ENCODE measurements at places on chromosomes 7 and 10. TPM values are rescaled to one million over a fixed set of nuclear protein-coding genes. Genes with fewer than 3 reads are reported as not detected.

DNA sequence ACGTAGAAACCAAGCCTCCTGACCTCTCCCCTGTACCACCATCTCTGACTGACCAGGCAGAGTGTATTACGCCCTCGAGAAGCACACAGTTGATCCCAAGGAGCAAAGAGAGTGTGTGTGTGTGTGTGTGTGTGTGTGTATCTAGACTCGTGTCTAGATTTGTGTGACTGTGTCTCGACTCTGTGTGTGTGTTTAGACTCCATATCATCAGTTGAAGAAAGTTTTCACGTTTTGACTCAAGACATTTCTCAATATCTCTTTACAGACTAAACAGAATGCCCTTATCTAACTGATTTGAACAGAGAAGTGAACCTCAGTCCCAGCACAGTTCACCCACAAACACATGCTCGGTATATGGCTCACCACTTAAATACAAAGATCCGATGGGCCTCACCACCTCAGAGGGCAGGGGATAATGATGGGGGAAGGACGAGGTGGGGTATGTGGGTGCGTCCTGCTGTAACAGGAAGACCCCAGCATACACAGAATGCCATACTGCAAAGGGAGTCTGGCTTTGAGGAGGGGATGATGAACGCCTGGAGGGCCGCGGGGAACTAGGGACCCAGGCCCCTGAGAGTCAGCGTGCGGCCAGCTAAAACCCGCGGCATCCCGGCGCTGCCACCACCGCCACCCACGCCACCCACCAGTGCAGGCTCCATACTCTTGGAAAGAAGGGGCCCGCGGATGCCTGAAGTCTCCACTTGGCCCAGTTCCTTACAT, 780 bp downstream of the ALDH18A1 start:
- peaks cover 17% of the 10 kb centered on the region for H3K4me1 ChIP-seq
- H3K36me3 ChIP-seq, result peaks cover 15% of the 10 kb centered on the region
- no peaks in the 10 kb centered on the region for H3K27me3 ChIP-seq

The DOCK4 gene
- 11.4 TPM for total RNA-seq

The PAPOLB gene
- not detected for total RNA-seq

- H3K36me3 ChIP-seq, result no peaks in the 10 kb centered on the region
- no peak overlapping the region for H3K4me3 ChIP-seq
- H3K4me1 ChIP-seq, result no peaks in the 10 kb centered on the region
- no peak for DNase-seq
- H3K27ac ChIP-seq, result no peak overlapping the region
Measured at GRCh38 chr7:34739651-34740300, 81.8 kb downstream of the NPSR1 start.

The SSC4D gene
- 0.63 TPM for total RNA-seq

- no peaks in the 10 kb centered on the region for H3K36me3 ChIP-seq
- DNase-seq, result no peak
- no peaks in the 10 kb centered on the region for H3K4me1 ChIP-seq
- no peak overlapping the region for H3K27ac ChIP-seq
- H3K4me3 ChIP-seq, result no peak overlapping the region
- no peaks in the 10 kb centered on the region for H3K27me3 ChIP-seq
Measured at GRCh38 chr7:118350260-118350659, 125.8 kb downstream of the ANKRD7 start.

- H3K4me1 ChIP-seq, result peaks cover 8% of the 10 kb centered on the region
- peaks cover 50% of the 10 kb centered on the region for H3K36me3 ChIP-seq
- no peak overlapping the region for H3K4me3 ChIP-seq
- no peak overlapping the region for H3K27ac ChIP-seq
- no peak for DNase-seq
- no peaks in the 10 kb centered on the region for H3K27me3 ChIP-seq
Measured at GRCh38 chr10:103884681-103885139, 29.3 kb upstream of the SH3PXD2A start.

The VWA2 gene
- 1.9 TPM for total RNA-seq

GRCh38 chr7:4479367-4480039, 202.6 kb upstream of the FOXK1 start:
- H3K27me3 ChIP-seq, result no peaks in the 10 kb centered on the region
- H3K4me3 ChIP-seq, result no peak overlapping the region
- no peak overlapping the region for H3K27ac ChIP-seq
- no peak for DNase-seq
- H3K36me3 ChIP-seq, result no peaks in the 10 kb centered on the region
- no peaks in the 10 kb centered on the region for H3K4me1 ChIP-seq

GRCh38 chr10:3323865-3324498, 151.4 kb upstream of the PITRM1 start:
- no peaks in the 10 kb centered on the region for H3K4me1 ChIP-seq
- H3K27ac ChIP-seq, result no peak overlapping the region

The FAM241B gene
- total RNA-seq, result 1.2 TPM
